Stimulated activated CD4-positive, alpha-beta T cell treated with anti-CD3 and anti-CD28 coated beads, Interleukin-4, amount 100 ng/mL, for 1 hour (primary cell): ENCODE measurements at places on chromosomes 3 and 15.

- no peak for DNase-seq
These were observed 76.1 kb upstream of the ACAD9 start for GRCh38 chr3:128803307-128803706.

DNA sequence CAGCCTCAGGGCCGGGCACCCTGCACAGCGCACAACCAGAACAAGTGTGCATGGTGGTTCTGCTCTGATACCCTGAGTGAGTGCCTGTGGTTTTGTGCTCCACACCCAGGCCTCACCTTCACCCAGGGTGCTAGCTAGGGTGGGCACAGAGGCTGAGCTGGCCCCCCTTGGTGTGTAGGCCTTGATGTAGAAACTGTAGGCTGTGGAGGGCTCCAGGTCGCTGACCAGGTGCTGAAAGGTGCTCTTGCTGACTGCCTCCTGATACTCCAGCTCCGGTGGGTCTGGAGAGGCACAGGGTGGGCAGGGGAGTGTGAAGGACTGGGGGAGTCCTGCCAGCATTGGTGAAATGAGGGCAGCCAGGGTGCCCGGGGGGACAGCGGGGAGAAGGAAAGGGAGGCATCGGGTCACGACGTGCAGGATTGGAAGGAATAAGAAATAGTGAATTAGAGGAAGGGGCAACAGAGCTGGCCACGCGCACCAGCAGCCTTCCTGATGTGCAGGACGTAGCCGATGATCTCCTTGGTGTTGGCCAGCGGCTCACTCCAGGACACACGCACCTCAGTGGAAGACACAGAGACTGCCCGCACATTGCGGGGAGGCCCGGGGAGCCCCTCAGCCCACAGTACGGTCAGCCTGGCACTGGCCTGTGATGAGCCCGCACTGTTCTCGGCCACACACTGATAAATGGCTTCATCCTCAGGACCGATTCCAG is 26.6 kb downstream of the RNU5B-1 start:
- no peak for DNase-seq

DNA sequence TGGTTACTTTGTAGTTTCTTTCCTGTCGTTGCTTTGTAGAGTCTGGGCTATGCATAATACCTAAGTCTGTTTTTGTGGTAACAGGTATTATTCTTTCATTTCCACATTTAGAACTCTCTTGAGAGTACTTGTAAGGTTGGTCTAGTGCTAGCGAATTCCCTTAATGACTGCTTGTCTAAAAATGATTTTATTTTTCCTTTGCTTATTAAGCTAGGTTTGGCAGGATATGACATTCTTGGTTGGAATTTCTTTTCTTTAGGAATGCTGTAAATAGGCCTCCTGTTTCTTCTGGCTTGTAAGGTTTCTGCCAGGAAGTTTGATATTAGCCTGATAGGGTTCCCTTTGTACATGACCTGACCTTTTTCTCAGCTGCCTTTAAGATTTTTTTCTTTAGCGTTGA is 70.1 kb upstream of the SGO1 start:
- DNase-seq = no peak

DNA sequence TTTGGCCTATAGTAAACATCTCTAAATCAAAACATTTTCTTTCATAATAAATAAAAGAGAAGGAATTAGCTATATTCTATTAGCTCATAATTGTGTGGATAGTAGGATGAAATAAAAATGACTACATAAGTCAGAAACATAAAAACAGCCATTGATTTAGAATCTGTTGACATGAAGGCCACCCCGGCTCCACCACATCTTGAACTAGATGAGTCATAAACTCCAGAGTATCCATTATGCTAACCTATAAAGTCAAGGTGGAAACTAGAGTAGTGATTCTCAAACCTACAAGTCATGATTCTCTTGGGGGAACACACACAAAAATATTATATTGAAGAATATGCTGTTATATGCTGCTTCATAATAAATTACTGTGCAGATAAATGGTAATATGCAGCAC is 831.0 kb downstream of the TUSC7 start:
- no peak for DNase-seq

DNA sequence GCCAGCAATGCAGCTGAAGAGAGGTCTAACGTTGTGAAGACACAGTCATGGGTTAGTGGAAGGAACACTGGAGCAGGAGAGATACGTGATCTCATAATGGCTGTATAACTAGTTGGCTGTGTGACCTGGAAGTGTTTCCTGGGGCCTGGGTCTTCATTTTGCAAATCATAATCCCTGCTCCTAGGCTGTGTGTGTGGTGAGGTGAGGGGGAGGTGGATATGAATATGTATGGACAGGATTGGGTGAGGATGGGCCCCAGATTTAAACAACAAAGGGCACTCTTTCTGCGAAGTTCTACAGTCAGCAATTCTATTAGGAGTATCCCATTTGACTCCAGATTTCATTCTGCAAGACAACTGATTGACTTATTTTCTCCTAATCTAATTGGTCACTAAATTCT is 41.3 kb downstream of the ANKRD28 start:
- DNase-seq = no peak

GRCh38 chr3:77038468-77038929 is 1.4 kb upstream of the ROBO2 start:
- DNase-seq = no peak

GRCh38 chr15:29887721-29888120 is 65.5 kb upstream of the TJP1 start:
- no peak for DNase-seq

DNA sequence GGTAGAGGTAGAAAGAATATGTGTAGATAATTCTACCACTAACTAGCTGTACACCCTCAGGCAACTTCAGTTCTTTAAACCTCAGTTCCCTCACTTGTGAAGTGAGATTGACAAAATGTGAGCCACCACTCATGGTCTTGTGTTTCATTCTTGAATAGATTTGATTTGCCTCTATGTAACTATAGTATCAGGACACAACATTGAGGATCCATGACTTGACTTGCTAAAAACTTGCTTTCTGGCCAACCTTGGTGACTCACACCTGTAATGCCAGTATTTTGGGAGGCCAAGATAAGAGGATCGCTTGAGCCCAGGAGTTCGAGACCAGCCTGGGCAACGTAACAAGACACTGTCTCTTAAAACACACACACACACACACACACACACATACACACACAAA is 115.8 kb upstream of the FLNB start:
- DNase-seq = no peak

GRCh38 chr3:117761703-117762620 is 1052.4 kb downstream of the TUSC7 start:
- DNase-seq = no peak

GRCh38 chr3:45321607-45322391 is 66.6 kb upstream of the LARS2 start:
- no peak for DNase-seq

- no peak for DNase-seq
These were observed 126.7 kb upstream of the PRICKLE2 start for GRCh38 chr3:64351713-64352638.

GRCh38 chr3:106830334-106830733 is 546.9 kb upstream of the CCDC54 start:
- no peak for DNase-seq

GRCh38 chr3:89105503-89105902 is 1.9 kb upstream of the EPHA3 start:
- DNase-seq = no peak

DNA sequence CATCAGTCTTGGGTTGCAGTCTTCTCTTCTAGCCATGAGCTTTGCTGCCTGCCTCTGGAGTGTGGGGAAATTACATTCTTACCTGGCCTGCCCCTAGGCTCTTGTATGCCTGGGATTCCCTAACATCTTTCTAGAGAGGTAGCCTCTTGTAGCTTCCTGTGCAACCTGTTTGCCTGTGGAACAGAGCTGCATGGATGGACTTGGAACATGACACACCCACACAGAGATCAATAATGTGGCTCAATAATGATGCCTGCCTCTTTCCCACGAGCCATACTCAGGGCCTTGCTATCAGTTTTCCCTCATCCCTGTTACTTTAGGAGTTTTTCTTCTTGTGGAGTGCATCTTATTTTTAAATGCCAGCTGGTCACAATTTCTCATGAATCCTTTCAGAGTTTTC is 11.4 kb downstream of the CHCHD6 start:
- no peak for DNase-seq

- DNase-seq = no peak
These were observed 76.8 kb downstream of the TIGIT start for GRCh38 chr3:114370537-114371174.

DNA sequence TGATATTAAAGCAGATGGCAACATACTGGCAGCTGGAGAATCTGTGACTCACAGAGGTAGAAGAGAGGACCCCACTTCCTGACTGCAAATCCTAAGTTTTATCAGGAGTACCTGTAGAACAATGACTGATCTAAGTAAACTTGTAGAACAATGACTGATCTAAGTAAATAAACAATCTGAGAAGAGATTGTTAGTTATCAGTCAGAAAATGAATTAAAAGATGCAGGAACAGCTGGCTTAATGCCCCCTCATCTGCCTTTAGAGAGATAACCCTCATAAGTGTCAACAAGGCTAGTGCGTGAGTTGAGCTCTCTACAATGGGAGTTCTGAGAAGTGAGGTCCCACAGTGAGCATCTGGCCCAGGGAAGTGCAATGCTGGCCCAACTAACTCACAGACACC is 14.6 kb downstream of the ACAD11 start:
- no peak for DNase-seq

DNA sequence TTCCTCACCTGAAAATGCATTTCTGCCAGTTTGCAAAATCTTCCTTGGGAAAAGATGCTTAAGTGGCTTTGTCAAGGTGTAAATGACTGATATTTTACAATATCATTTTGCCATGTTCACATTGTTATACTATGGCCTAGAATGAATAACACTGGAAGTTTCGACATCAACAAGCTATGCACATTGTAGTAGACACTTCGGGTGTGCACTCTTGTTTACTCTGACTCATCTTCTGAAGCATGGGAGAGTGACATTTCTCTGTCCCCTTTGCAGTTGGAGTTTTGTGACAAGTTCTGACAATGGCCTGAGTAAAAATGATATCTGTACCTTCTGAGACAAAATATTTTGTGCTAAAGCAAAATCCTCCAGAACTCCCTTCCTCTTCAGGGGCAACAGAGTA is 567.0 kb upstream of the RGMA start:
- DNase-seq = no peak

- DNase-seq = no peak
These were observed 6.0 kb downstream of the SNRPA1 start for GRCh38 chr15:101288905-101289513.

DNA sequence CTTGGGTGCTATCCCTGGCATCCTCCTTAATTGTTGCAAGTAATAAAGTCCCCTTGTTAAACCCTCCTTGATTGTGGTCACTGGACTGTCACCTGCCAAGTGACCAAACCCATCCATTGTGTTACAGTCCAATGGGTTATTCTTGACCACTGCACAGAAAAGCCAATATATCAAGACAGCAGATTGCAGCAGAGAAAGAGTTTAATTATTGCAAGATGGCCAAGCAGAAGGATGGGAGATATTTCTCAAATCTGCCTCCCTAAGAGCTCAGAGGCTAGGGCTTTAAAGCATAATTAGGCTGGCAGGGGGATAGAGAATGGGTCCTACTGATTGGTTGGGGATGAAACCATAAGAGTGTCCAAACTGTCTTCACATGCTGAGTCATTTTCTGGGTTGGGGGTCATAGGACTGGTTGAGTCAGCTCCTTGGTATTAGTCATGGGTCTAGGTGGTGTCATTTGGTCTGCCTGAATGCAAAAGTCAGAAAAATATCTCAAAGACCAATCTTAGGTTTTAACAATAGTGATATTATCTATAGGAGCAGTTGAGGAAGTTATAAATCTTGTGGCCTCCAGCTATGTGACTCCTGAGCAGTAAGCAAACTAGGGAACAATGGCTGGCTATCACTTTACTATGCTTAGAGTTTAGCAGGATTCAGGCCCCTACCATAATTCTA is 19.1 kb upstream of the XYLB start:
- DNase-seq = no peak

DNA sequence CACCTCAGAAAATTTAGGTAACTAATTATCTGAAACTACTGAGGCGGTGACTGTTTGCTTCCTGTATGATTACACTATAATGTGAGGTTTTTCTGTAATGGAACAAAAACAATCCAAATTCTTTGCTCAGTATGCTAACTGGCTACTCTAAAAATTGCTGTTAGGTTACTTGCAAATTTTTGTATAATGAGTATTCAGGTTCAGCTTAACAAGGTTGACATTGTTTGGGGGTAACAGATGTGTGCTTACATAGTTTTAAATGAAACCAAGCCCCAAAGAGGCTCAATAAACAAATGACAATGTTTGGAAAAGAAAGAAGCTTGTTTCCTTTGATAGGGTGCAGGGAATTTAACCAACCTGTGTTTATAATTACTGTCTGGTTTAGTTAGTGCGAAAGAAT is 414.5 kb upstream of the MDFIC2 start:
- DNase-seq = no peak

- no peak for DNase-seq
These were observed at the start of gene INSYN1 for GRCh38 chr15:73753250-73754130. INSYN1 (minus strand) TSS chr15:73753351; CDS start chr15:73751130, 2,221 bp downstream.

GRCh38 chr15:20348900-20349773 is 192.5 kb downstream of the GOLGA6L6 start:
- DNase-seq = peak; percentile 2

- DNase-seq = no peak
These were observed 27.1 kb downstream of the HDAC11 start for GRCh38 chr3:13507247-13507569.

DNA sequence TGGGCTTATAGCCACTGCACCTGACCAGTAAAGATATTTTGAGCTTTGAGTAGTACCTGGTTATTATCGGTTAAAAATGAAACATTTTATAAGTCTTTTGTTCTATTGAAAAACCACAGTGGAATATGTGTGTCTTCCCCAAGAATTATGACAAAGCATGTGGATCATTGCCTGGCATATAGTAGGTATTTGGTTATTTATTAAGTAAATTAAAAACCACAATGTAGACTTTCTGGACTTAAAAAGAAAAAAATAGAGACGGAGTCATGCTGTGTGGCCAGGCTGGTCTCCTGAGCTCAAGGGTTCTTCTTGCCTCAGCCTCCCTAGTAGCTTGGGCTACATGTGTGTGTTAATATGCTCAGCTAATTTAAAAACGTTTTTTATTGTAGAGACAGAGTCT is 43.5 kb downstream of the UBE2E2 start:
- no peak for DNase-seq
